OCI-LY7 (cell line): ENCODE measurements at places on chromosomes 16 and 17. TPM values are rescaled to one million over a fixed set of nuclear protein-coding genes. Genes with fewer than 3 reads are reported as not detected.

The CBFA2T3 gene
- total RNA-seq: 30.8 and 48.0 TPM in 2 replicates

The LYRM1 gene
- total RNA-seq: 23.3 and 24.0 TPM in 2 replicates

The ATP1B2 gene
- not detected in 2 replicates for total RNA-seq

The EPX gene
- total RNA-seq: not detected in 2 replicates

DNA sequence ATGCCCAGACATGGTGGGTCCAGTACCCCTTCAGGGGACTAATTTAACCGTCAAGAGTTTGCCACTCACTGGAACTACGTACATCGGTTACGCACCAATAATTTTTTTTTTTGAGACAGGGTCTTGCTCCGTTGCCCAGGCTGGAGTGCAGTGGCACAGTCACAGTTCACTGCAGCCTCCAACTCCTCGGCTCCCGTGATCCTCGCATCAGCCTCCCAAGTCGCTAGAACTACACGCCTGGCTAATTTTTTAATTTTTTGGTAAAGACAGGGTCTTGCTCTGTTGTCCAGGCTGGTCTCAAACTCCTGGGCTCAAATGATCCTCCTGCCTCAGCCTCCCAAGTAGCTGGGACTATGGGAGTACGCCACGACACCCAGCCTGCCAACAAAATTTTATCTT is 15.6 kb downstream of the RPH3AL start:
- DNase-seq: no peak

- DNase-seq: no peak
These were observed 275.2 kb upstream of the RBFOX1 start for GRCh38 chr16:7057458-7057857.

- no peak for DNase-seq
These were observed 229.6 kb upstream of the TNRC6C start for GRCh38 chr17:77728871-77729270.

GRCh38 chr17:33234930-33235685 is 58.0 kb downstream of the ASIC2 start:
- DNase-seq: no peak

- DNase-seq: no peak
These were observed 94.2 kb downstream of the NTN1 start for GRCh38 chr17:9115214-9116191.
